ENCODE measurements at places on chromosomes 3 and 15. TPM values are rescaled to one million over a fixed set of nuclear protein-coding genes. Genes with fewer than 3 reads are reported as not detected.

Gene PRR23B
- not detected for total RNA-seq

Gene ZPLD1
- total RNA-seq, result not detected

Gene PLD1
- 15.9 TPM for total RNA-seq

Gene DUOX2
- total RNA-seq, result 0.80 TPM

Gene TLR9
- 0.19 TPM for total RNA-seq

Gene CHCHD4
- 18.1 TPM for total RNA-seq

Gene RLBP1
- total RNA-seq, result not detected

Gene PPP1R14D
- total RNA-seq, result not detected

DNA sequence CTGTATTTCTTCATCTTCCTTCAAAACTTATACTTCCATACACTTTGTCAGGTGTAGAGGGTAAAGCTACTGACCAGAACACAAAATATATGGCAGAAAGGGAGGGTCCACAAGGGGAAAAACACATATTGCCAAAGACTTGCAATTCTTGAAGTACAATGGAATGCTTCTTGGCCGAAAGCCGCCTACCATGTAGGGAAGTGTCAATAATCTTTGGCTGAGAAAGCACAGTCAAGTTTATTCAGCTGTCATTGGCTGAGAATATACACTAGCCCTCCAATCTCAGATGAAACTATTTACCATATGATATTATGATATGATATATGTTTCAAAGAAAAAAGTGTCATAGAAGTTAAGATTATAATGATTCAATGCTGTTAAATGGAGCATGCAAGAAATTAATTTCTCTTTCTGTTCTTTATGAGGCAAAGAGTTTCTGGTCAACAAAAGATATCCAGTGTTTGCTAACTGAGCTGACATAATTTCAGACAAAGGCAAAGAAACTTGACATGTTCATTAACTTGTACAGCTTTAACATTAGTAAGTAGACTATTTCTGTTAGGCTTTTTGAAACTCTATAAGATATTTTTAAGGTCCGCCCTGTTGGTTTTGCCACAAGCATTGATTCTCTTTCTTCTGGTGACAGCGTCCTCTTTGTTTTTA is 89.0 kb upstream of the LPP start:
- no peak for DNase-seq

- DNase-seq, result no peak
Observed at GRCh38 chr3:195542316-195542697, 818 bp downstream of the PPP1R2 start.

GRCh38 chr3:116316771-116317170 is 128.5 kb downstream of the LSAMP start:
- no peak for DNase-seq

- DNase-seq, result no peak
Observed at GRCh38 chr15:64810497-64811326, 14.7 kb downstream of the PIF1 start.

DNA sequence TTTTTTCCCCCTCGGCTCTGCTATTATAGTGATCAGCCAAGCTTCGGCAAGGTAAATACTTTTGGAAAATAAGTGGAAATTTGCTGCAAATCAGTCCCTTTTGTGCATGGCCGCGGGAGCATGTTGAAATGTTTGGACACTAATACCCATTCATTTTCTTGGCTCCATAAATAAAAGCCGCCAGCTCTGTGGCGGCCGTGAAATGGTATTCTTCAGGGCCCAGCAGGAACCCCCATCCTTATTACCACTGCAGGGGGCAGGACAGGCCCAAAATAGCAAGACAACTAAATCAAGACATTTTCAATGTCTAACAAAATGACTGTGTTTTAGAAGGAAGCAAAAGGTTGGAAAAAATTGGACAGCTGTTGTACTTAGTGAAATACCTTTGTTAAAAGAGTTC is 362.3 kb downstream of the NR2F2 start:
- DNase-seq, result no peak

DNA sequence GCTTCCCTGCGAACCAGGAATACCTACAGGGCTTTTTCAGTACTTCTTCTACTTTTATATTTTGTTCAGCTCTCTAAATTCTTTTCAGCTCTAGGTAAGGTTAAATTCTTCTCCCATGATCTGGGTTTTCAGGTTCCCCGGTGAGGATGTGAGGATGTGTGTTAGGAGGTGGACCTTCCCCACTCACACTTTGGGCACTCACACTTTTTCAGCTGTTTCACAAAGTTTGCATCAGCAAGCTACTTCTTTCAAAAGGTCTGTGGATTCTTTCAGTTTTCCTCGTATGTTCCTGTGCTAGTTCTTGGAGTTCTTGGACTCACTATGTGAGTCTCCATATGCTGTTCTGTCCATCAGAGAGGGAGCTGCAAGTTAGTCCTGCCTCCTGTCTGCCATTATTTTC is 13.9 kb upstream of the OR5K2 start:
- DNase-seq, result no peak

- no peak for DNase-seq
Observed at GRCh38 chr3:184756151-184757021, 44.5 kb upstream of the MAGEF1 start.

DNA sequence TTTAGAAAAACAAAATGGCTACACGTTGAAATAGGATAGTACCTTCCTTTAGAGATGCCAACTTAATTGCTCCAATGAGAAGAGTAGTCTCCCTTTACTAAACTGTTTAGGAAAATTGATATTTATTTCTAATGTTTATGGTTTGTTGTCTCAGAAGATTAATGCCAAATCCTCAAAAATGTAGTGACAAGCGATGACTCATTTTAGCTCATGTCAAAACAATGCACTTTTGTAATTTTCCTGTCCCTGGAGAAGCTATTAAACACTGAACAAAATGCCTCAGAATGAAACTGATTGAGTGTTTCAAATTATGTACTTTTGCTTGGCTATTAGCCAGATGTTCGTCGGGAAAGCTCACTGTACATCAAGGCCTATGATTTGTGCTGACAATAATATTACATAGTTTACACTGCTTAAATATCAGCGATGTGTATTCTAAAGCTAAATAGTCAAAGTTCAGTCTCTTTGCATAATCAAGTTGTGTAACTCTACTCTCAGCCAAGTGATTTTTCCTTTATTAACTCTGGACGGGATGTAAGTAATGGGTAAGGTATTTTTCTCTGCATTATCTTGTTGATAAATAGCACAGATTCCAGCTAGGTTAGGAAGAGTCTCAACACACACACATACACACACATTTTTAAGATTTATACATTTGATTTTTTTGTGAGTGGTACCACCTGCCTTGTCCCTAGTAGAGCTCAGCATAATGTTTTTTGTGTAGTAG is 83.7 kb downstream of the CMSS1 start:
- no peak for DNase-seq

DNA sequence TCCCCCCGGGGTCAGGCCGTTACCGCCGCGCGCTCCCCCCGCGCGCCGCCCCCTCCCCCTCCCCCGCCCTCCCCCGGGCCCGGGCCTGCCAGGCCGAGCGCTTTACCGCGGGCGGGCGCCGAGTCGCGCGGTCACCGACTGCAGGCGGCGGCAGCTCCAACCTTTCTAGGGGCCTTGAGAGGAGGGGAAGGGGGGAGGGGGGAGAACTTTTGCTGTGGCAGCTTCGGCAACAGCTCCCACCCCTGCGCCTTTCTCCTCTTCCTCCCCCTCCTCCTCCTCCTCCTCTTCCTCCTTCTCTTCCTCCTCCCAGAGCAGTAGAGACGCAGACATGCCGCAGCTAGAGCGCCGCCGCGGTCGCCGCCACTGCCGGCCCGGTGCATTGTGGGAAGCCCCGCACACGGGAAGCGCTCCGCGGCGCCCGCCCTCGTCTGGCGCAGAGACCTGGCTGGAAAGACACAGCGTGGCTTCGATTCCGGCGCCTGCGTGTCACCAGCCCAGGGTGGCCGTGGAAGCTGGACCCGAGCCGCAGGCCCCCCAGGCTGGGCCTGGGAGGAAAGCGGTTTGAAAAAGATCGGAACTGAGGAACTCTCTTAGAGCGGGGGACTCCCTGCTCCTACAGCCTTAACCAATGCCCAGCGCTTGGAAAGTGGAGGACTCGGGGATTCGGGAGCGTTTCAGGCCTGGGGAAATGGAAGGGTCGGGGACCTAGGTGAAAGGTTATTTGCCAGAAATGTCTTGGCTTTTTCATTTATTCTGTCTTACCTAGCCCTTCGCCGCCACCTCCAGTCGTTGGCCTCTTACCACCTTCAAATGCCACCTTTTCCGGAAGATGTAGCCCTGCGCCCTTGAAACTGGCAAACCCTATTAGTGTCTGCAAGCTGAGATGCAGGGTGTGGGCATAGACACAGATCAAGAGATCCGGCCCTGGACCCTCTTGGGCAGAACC is at the start of gene ZNF148:
Gene ZNF148, minus strand, starts transcription at position 330 of the 946 bp plus-strand sequence. CDS start 61,685 bp downstream, outside the sequence.
- peak; percentile 97 for DNase-seq

- no peak for DNase-seq
Observed at GRCh38 chr3:8733332-8734094, at the start of gene CAV3. CAV3 (plus strand) TSS chr3:8733802; CDS start chr3:8733877, 75 bp downstream.

- no peak for DNase-seq
Observed at GRCh38 chr3:15094187-15094875, 4.6 kb downstream of the RBSN start.

DNA sequence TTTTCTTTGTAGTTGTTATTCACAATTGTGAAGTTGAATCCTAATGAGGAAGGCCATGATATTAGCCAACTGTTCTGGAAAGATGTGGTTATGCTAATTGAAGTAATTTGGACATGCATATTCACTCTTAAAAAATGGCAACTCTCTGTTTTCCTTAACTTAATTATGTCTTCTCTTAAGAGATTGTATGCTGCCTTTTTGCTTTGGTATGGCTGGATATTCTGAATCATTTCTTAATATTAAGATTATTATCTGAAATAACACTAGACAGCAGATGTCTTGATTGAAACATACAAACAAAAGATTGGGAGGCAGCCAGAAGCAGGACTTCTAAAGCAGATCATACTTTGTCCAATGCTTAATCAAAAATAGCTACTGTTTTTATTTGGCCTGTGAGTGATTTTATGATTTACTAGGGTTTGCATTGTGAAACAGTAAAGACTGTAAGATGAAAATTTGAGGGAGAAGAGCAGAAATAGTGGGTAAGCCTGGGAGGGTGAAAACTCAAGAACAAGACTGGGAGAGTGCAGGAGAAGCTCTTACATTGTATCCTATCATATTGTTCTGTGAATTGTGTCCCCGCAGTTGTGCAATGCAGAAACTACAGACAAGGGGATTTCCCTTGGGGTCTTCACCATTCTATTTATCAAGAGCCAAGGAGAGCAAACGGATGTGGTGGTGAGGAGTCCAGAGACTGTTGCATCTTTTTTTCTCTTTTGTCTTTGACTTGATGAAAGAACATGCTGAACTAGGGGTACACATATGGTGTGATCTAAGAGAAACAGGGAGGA is 554.8 kb downstream of the TUSC7 start:
- no peak for DNase-seq

DNA sequence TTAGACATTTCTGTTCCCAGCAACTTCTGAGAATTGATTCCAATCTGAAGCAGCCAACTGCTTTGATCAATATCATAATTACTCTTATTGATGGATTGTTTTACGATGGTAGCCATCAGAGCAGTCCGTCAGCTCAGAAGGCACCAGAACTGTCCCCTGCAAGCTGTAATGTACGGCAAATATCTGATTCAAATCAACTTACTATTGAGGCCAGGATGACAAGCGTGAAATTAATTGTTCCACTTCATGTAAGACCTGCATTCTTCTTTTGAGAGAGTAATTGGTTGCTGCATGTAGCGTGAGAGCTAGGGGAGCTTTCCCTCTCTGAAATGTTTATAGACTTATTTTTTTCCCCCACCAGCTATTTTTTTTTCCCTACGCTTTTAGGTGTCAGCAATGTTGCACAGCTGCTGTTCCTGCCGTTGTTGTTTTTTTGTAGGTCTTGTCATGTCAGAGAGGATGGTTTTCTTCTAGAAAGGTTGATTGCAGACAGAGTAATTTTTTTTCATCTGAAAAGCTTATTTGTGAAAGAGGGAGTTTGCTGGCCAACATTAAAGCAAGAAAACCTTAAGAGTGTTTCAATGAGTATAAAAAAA is 134.9 kb downstream of the CACNA2D3 start:
- DNase-seq, result no peak

- DNase-seq, result no peak
Observed at GRCh38 chr3:177977381-177978158, 558.7 kb upstream of the KCNMB2 start.

DNA sequence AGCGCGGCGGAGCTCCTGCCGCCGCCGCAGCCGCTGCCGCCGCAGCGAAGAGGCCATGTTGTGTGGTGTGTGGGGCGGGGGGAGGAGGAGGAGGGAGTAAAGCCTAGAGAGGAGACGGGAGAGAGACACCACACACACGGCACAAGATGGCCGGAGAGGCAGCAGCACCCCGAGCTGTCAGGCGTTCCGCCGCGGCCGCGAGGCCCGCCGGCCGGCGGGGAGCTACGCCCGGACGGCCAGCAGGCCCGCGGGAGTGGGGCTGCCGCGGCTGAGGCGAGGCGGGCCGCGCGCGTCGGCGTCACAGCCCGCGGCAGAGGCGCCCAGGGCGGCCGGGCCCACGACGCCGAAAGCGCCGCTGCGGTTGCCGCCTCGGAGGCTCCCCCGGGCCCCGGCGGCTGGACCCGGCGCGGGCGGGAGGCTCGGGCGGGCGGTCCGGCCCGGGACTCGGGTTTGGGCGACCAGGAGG is 17.4 kb upstream of the CHD2 start:
- no peak for DNase-seq

DNA sequence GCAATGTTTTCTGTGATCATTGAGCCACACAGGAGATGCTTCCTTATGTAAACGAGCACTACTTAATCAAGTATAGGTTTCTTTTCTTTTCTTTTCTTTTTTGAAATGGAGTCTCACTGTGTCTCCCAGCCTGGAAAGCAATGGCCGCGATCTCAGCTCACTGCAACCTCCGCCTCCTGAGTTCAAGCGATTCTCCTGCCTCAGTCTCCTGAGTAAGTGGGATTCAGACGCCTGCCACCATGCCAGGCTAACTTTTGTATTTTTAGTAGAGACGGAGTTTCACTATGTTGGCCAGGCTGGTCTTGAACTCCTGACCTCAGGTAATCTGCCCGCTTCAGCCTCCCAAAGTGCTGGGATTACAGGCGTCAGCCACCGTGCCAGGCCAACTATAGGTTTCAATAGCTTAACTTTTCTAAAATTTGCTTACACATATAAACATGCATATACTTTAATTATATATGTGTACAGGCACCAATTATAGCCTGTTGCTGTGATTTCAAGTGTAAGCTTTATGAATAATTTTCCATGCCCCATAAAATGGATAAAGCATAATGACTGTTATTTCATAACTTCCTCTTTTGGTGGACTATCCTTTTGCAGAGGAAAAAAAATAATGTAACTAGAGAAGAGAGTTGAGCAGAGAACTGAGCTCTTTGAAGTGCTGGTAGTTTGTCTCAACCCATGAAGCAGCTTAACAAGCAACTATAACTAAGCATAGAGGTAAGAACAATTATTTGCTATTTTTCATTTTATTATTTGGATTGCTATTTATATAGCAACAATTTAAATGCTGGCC is 24.8 kb upstream of the MBNL1 start:
- DNase-seq, result no peak

DNA sequence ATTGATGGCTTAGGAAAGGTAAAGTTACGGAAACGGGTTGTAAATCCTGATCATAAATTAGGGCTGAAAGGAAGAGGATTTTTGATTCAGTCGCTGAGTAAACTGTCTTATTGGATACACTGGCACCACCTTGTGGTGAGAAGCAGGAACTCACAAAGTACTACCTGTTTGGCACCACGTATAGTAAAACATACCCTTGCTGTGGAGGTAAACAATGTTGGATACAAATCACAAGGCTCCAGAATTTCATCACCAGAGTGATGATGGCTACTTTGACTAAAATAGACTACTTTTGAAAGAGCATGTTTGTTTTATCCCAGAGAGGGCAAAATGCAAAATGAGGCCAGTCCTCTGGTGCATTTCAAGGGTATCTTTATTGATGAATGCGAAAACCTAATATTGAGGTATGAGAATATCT is 216.9 kb downstream of the IGSF11 start:
- no peak for DNase-seq

- DNase-seq, result no peak
Observed at GRCh38 chr3:94413336-94414108, 350.7 kb downstream of the NSUN3 start.

GRCh38 chr3:74314696-74315095 is 299.8 kb downstream of the CNTN3 start:
- no peak for DNase-seq

Measured in mesenteric fat pad (tissue), 1 donor.